ENCODE measurements at places on chromosomes 11 and 22. TPM values are rescaled to one million over a fixed set of nuclear protein-coding genes. Genes with fewer than 3 reads are reported as not detected.

The FADS1 gene
- 64.7 TPM for total RNA-seq

The MMP12 gene
- not detected for total RNA-seq

The TNNT3 gene
- not detected for total RNA-seq

The TENM4 gene
- 7.3 TPM for total RNA-seq

The RIMBP3C gene
- total RNA-seq = 0.44 TPM

The SCN3B gene
- 5.8 TPM for total RNA-seq

The F2 gene
- total RNA-seq = not detected

The POU2AF3 gene
- total RNA-seq = not detected

The DERL3 gene
- 0.12 TPM for total RNA-seq

The PANX3 gene
- total RNA-seq = not detected

The CST6 gene
- total RNA-seq = 0.82 TPM

The MFNG gene
- 109 TPM for total RNA-seq

The IL10RA gene
- 0.78 TPM for total RNA-seq

The UBQLNL gene
- total RNA-seq = 0.53 TPM

The FREY1 gene
- not detected for total RNA-seq

The IL18 gene
- 0.35 TPM for total RNA-seq

The SEC14L6 gene
- 0.12 TPM for total RNA-seq

The GLYATL2 gene
- total RNA-seq = not detected

The RTN4RL2 gene
- total RNA-seq = 0.23 TPM

The OOSP4A gene
- total RNA-seq = not detected

The DHCR7 gene
- 60.1 TPM for total RNA-seq

The SAA2 gene
- total RNA-seq = 0.87 TPM

The CYTH4 gene
- 0.47 TPM for total RNA-seq

The UCP2 gene
- 23.7 TPM for total RNA-seq

The SAA4 gene
- not detected for total RNA-seq

The DGCR6 gene
- 10.2 TPM for total RNA-seq

The PATL1 gene
- 16.2 TPM for total RNA-seq

The MMP1 gene
- total RNA-seq = 2,602 TPM

The OR52I1 gene
- total RNA-seq = not detected

The C22orf42 gene
- total RNA-seq = not detected

The KRTAP5-2 gene
- total RNA-seq = not detected

The PPP1CA gene
- 218 TPM for total RNA-seq

The CCDC73 gene
- total RNA-seq = not detected

The OR51B4 gene
- not detected for total RNA-seq

The NFAM1 gene
- total RNA-seq = not detected

The PTPRCAP gene
- total RNA-seq = 2.2 TPM

The LMNTD2 gene
- 3.3 TPM for total RNA-seq
